NCI-H2171 treated with DMSO at 0.1 percent for 48 hours (cell line): ENCODE measurements at places on chromosomes 16 and 17.

GRCh38 chr17:81561494-81561885 lies 9.3 kb upstream of the FAAP100 start:
- no peak for DNase-seq

GRCh38 chr16:10945065-10945787 lies 862 bp downstream of the CLEC16A start:
- DNase-seq: no peak

DNA sequence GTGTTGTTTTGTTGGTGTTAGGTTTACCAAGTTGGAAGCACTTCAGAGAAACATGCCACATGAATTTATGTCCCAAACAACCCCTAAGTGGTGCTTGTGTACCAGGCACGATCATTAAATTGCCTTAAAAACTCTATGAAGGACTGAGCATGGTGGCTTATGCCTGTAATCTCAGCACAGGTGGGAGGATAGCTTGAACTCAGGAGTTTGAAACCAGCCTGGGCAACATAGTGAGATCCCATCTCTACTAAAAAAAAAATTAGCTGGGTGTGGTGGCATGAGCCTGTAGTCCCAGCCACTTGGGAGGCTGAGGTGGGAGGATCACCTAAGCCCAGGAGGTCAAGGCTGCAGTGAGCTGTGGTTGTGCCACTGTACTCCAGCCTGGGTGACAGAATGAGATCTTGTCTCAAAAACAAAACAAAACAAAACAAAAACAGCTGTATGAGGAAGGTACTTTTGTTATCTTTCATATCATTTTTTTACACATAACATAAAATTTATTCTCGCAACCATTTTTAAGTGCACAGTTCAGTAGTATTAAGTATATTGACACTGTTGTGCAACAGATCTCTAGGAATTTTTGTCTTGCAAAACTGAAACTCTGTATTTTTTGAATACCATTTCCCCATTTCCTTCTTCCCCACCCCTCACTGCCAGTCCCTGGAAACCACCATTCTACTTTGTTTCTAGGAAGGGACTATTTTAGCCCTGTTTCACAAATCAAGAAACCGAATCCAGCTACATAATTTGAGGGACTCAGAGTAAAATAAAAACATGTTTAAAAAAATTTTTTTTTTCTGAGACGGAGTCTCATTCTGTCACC lies 14.3 kb upstream of the RBBP6 start:
- DNase-seq: no peak

DNA sequence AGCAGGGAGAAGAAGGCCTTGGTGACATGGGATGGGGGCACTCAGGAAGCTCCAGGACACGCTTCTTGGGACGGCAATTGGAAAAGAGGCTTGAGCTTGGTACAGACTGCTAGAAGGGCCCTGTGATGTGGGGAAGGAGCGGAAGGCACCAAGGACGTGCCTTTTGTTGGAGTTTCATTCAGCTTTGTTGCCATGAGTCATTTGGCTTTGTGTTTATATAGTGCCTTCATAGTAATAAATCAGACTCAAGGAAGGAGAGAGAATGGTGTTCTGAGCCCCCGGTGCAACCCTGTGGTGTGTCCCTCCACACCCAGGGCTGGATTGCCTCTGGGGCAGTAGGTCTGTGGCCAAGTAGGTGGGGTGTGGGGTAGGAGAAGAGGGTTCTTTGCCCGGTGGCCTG lies 7.4 kb upstream of the TBX4 start:
- DNase-seq: no peak

DNA sequence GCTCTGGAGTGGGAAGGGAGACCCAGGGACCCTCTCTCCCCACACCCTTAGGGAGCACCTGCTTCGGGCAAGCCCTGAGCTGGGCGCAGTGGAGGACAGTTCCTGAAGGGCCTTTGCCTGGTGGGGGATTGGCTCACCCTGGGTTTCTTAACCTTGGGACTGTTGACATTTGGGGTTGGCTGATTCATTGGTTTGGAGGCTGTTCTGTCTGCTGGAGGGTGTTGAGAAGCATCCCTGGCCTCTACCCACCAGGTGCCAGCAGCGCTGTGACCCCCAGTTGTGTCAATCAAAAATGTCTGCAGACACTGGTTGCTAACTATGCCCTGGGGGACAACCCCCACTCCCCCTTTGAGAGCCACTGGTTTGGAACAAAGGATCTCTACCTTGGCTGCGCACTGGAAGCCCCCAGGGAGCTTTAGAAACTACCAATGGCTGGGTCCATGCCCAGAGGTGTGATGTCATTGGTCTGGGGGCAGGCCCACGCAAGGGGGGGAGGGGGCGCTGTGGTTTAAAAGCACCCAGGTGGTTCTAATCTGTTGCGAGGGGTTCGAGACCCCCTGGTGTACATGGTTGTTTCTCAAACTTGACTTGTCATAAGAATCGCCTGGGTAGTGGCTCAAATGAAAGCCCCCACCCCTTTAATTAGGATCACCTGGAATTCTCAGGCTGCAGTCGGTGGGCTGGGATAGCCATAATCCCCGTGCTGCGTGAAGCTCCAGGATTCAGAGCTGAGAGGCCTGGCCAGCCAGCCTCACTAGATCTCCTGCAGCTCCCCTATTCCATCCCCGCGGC lies 151.9 kb upstream of the GSE1 start:
- DNase-seq: peak; percentile 82
